ENCODE measurements at places on chromosomes 6 and 20.
A peak's percentile ranks its signal among the peaks of the same experiment; 100 is the strongest.

GRCh38 chr6:15608396-15608795, 54.4 kb downstream of the DTNBP1 start:
- H3K4me1 ChIP-seq = peaks cover 10% of the 10 kb centered on the region
- no peak overlapping the region for H3K27ac ChIP-seq
- H3K27me3 ChIP-seq = no peaks in the 10 kb centered on the region

DNA sequence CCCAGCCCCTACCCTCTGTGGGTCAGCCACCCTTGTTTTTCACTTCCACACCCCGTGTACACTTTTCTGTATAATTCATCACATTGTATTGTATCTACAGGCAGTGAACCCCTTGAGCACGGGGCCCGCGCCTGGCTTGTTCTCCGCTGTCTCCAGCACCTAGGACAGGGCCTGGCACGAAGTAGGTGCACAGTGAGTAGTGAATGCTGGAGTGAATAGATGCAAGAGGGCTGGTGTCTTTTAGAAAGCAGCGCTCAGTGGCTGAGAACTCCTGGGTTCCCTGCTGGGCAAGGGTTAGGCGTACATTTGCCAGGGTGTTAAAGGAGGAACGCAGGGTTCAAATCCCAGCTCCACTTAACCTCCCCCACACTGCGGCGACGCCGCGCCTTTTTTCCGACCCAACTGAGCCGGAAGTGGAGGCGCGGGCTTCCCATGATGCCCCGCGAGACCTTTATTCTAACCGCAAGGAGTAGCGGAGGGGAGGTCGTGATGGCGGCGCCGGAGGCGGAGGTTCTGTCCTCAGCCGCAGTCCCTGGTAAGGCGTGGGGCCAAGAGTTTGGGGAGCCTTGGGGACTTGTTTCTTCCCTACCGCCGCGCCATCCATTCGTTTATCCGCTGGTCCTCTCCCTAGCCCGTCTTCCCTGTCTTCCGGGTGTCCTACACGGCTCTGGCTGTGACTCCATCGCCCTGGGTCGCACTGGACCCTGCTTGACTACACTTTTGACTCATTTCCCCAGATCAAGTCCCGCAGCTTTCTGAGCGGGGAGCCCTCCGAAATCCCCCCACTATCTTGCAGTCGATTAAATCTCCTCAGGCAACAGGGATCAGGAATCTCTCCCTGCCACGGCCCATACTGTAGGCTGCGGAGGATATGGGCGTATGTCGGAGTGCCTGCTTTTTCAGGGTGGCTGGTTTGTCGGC, at the start of gene MAD2L1BP:
Gene MAD2L1BP (plus strand): TSS at position 454 of the 921 bp plus-strand sequence. CDS start 36 bp downstream, at position 490.
- peak within 1 kb of the TSS; percentile 98 for H3K4me3 ChIP-seq
- peak; percentile 89 for DNase-seq
- no peaks in the 10 kb centered on the region for H3K27me3 ChIP-seq
- peaks cover 27% of the 10 kb centered on the region for H3K36me3 ChIP-seq
- peaks cover 38% of the 10 kb centered on the region for H3K4me1 ChIP-seq

DNA sequence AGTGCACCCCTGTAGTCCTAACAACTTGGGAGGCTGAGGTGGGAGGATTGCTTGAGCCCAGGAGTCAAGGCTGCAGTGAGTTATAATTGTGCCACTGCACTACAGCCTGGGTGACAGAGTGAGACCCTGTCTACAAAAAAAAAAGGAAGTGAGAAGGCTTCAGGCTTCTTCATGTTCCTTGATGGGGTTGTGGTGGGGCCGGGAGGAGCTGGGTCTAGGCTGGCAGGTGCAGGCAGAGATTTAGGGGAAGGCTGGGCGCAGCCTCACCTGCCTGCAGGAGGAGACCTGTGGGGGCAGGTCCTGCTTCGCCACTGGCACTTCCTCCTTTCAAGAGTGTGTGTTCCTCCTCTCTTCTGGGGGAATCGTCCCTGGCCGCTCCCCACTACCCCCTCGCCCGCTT, 63.9 kb downstream of the CHMP4B start:
- no peaks in the 10 kb centered on the region for H3K27me3 ChIP-seq
- no peaks in the 10 kb centered on the region for H3K4me1 ChIP-seq
- H3K4me3 ChIP-seq = no peak overlapping the region
- no peak overlapping the region for H3K27ac ChIP-seq

GRCh38 chr20:24453869-24454268, 15.6 kb upstream of the SYNDIG1 start:
- no peak for DNase-seq
- no peak overlapping the region for H3K27ac ChIP-seq
- peaks cover 6% of the 10 kb centered on the region for H3K4me1 ChIP-seq
- no peak overlapping the region for H3K4me3 ChIP-seq
- H3K27me3 ChIP-seq = peaks cover 10% of the 10 kb centered on the region

GRCh38 chr6:142408409-142408808, 106.6 kb downstream of the ADGRG6 start:
- no peak overlapping the region for H3K4me3 ChIP-seq
- peaks cover 68% of the 10 kb centered on the region for H3K27me3 ChIP-seq
- H3K27ac ChIP-seq = no peak overlapping the region
- DNase-seq = no peak

DNA sequence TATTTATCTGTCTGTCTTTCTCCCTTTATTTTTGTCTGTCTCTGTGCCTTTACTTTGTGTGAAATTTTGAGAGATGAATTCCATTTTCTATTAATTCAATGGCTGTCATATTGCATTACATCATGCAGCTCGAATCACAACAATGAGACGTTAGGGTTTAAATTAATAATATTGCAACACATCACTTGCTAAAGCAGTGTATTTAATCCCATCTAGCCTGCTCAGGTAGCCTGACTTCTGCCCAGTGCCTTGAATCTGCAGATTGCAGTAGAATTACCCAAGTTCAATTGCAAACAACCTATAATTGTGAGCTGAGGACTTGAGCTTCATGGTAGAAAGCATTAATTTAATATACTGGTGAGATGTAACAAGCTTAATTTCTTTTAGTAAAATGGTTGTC, 235.7 kb upstream of the TSHZ2 start:
- H3K4me1 ChIP-seq = no peaks in the 10 kb centered on the region
- no peak overlapping the region for H3K4me3 ChIP-seq
- no peaks in the 10 kb centered on the region for H3K36me3 ChIP-seq
- H3K27ac ChIP-seq = no peak overlapping the region
- H3K27me3 ChIP-seq = peaks cover 2% of the 10 kb centered on the region

- no peaks in the 10 kb centered on the region for H3K4me1 ChIP-seq
- H3K4me3 ChIP-seq = no peak overlapping the region
- peaks cover 14% of the 10 kb centered on the region for H3K27me3 ChIP-seq
- H3K27ac ChIP-seq = no peak overlapping the region
- H3K36me3 ChIP-seq = no peaks in the 10 kb centered on the region
These were observed 22.2 kb upstream of the PHACTR3 start for GRCh38 chr20:59581993-59582679.

DNA sequence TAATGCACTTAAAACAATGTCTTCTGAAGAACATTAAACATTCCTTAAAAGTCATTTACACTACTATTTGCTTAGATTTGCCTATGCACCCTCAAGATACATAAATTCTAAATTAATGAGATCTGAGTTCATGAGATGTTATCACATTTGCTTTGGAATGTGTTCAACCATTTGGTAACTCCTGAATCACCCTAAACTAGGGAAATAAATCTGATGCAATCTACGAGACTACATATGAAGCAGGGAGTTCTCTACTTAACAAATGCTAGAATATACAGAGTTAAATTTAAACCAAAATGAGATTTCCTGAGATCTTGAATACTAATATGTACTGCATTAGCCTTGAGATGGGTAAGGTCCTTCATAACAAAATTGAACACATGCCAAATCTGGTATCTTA, 170.1 kb downstream of the CLIC5 start:
- H3K27me3 ChIP-seq = no peaks in the 10 kb centered on the region
- no peak overlapping the region for H3K27ac ChIP-seq
- no peaks in the 10 kb centered on the region for H3K4me1 ChIP-seq
- H3K4me3 ChIP-seq = no peak overlapping the region
- H3K36me3 ChIP-seq = peaks cover 3% of the 10 kb centered on the region

DNA sequence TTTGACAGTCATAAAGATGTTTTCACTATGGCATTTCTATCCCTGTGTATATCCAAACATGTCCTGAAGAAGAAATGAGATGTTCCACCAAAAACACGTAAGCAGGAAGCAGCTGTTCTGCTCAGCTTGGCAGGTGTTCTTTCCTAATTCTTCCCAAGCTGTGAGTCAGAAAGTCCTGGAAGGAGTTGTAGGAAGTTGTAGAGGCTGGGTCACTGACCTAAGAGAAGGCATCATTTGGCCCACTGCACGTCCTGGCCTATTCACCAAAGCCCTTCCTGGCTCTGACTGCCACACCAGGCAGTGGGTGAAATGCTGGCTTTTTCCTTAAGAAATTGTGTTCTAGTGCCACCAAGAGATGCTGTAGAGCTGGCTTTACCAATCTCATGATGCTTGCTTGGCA, 40.3 kb downstream of the STX11 start:
- peaks cover 38% of the 10 kb centered on the region for H3K36me3 ChIP-seq
- H3K4me1 ChIP-seq = peaks cover 1% of the 10 kb centered on the region
- H3K27ac ChIP-seq = no peak overlapping the region

DNA sequence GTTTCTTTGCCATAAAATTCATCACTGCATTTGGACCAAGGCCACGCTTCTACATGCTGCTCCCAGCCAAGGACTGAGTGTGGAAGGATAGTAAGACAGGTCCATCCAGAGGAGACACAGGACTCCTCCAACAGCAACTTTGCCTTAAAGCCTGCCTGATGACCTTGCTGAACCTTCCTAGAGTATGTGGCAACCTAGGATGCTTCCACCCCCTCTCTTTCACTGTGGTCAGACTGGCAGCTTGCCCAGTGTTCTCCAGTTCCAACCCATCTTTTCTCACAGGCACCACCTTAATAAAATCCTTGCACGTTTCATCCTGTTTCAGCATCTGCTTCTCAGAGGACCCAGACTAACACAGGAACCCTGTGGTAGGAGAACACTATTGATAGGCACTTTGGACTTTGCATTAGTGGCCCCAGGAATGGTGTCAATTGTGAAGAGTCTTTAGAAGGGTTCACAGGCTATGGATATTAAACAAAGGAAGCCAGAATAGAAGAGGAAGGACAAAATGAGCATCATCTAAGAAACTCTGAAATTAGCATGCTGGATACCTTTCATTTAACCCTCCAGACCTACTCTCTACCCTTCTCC, 2.4 kb upstream of the PKHD1 start:
- H3K4me3 ChIP-seq = no peak overlapping the region
- DNase-seq = no peak
- no peak overlapping the region for H3K27ac ChIP-seq
- H3K36me3 ChIP-seq = no peaks in the 10 kb centered on the region

DNA sequence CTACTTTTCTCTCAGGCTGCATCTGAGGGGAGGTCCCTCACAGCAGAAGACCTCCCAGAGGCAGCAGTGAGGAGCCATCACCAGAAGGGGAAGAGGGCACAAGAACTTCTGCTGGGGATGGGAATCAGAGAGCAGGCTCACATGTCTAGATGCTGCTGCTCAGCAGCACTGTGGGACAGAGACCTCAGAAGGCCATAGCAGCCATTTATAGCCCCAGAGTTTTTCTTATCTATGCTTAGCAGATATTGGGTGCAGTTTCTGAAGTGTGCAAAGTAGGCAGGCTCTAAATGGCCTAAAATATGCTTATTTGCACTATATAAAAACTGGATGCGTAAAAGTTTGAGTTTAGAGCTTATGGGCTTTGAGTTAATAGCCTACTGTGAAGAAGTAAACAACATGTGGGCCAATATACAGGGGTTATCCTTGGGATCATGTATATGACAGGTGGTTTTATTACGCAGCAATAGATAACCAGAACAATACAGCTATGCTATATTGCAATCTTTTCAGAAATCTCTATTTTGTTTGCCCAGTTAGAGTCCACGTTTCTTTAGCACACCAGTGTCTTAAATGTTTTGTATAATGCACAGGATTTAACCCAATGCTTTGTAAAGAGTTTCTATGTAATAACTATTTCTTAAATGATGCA, 60.2 kb upstream of the TMEM244 start:
- no peaks in the 10 kb centered on the region for H3K36me3 ChIP-seq
- no peaks in the 10 kb centered on the region for H3K4me1 ChIP-seq
- peaks cover 3% of the 10 kb centered on the region for H3K27me3 ChIP-seq
- no peak overlapping the region for H3K4me3 ChIP-seq

GRCh38 chr6:5763407-5763806, 243.3 kb downstream of the NRN1 start:
- no peaks in the 10 kb centered on the region for H3K27me3 ChIP-seq
- H3K27ac ChIP-seq = no peak overlapping the region
- no peak overlapping the region for H3K4me3 ChIP-seq
- H3K4me1 ChIP-seq = no peaks in the 10 kb centered on the region
- no peaks in the 10 kb centered on the region for H3K36me3 ChIP-seq
- DNase-seq = no peak

- no peaks in the 10 kb centered on the region for H3K27me3 ChIP-seq
- no peak overlapping the region for H3K27ac ChIP-seq
- DNase-seq = no peak
- H3K4me3 ChIP-seq = no peak overlapping the region
These were observed 66.0 kb upstream of the CDH4 start for GRCh38 chr20:61185841-61186601.

GRCh38 chr6:98041056-98041455, 758.0 kb upstream of the MMS22L start:
- no peak for DNase-seq
- no peaks in the 10 kb centered on the region for H3K27me3 ChIP-seq
- no peaks in the 10 kb centered on the region for H3K36me3 ChIP-seq
- H3K4me1 ChIP-seq = no peaks in the 10 kb centered on the region

DNA sequence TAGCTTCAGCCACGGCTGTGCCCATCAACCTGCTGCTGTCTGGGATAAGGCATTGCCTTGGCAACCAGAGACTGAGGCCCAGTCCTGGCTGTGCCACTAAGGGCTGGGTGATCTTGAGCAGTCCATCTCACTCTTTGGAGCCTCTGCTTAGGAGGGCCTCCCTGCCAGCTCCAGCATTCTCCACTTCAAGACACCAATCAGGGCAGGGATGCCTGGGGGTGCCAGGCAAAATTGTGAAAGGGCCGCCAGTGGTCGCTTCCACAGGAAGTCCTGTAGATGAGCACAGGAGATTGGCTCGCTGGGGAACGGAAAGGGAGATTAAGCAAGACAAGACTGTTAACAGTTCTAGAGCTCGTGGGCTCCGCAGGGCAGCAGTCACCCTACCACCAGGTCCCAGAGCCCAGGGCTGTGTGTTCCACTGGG, at the start of gene RAB44:
Gene RAB44 (plus strand): TSS at position 346 of the 423 bp plus-strand sequence. CDS start 6,410 bp downstream, outside the sequence.
- peaks cover 5% of the 10 kb centered on the region for H3K27me3 ChIP-seq
- no peak for DNase-seq
- H3K4me1 ChIP-seq = peaks cover 33% of the 10 kb centered on the region
- H3K27ac ChIP-seq = no peak within 1 kb of the TSS

All from T-helper 2 cell treated with Interferon-gamma antibody and Interleukin-4, amounts not matched to agents 5 μg/mL and 100 μg/mL, for 36 hours (primary cell).